ENCODE measurements at places on chromosomes 6 and 20.
A peak's percentile ranks its signal among the peaks of the same experiment; 100 is the strongest.

GRCh38 chr6:154469306-154469935 is 41.1 kb downstream of the CNKSR3 start:
- DNase-seq: no peak

DNA sequence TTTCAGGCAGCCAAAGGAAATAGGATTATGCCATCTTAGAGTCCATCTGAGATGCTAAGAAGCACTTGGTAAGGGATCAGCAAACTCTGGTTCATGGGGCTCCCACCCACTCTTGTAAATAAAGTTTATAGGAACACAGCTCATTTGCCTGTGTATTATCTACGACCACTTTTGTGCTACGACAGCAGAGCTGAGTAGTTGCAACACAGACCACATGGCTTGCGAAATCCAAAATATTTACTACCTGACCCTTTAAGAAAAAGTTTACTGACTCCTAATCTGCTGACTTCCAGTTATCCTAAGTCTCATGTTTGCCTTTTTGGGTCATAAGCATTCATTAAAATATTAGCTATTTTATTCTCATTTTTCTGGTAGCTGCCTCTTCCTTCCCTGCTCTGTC is 859.0 kb downstream of the QKI start:
- DNase-seq: no peak

GRCh38 chr20:51354191-51354768 is 188.2 kb downstream of the NFATC2 start:
- DNase-seq: peak; percentile 64

DNA sequence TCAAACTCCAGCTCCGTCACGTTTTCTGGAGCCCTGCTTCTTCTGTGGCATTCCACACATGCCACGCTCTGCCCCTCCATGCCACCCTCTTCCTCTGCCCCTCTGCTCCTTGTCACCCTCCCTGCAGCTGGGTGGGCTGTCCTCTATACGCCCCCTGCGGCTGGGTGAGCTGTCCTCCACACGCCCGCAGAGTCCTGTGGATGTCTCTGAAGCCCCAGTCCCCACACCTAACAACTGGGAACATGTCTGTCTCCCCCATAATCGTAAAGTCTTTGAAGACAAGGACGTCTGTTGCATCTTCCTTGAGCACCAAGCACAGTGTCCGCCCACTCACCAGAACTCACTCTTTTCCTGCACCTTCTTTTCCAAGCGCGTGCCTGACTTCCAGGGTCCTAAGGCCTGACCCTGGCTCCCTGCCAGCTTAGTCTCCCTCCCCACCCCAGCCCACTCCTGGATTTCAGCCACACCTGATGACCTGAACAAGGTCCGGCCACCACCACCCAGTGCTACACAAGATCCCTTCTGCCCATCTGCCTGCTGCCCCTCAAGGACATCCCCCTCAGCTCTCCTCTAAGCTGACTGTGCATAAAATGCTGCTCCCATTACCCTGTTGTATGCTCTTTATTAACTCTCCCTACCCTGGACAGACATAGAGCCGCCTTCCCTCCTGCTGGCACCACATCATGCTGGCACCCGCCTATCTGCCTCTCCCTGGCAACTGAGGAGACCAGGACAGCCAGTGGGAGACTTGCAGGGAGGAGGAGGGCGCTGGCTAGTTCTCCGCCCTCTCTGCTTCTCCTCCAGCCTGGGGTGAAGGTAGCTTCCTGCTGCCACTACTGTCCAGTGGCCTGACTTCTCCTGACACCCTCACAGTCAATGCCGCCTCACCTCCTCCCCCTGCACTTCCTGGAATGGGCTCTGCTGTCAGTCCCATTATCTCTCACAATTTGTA is 10.7 kb upstream of the PRR18 start:
- no peak for DNase-seq

GRCh38 chr6:15253203-15254022 is 7.5 kb downstream of the JARID2 start:
- DNase-seq: no peak

GRCh38 chr6:143164565-143165105 is 103.9 kb downstream of the AIG1 start:
- DNase-seq: no peak

- DNase-seq: no peak
Observed at GRCh38 chr20:49140411-49140810, 47.7 kb downstream of the STAU1 start.

DNA sequence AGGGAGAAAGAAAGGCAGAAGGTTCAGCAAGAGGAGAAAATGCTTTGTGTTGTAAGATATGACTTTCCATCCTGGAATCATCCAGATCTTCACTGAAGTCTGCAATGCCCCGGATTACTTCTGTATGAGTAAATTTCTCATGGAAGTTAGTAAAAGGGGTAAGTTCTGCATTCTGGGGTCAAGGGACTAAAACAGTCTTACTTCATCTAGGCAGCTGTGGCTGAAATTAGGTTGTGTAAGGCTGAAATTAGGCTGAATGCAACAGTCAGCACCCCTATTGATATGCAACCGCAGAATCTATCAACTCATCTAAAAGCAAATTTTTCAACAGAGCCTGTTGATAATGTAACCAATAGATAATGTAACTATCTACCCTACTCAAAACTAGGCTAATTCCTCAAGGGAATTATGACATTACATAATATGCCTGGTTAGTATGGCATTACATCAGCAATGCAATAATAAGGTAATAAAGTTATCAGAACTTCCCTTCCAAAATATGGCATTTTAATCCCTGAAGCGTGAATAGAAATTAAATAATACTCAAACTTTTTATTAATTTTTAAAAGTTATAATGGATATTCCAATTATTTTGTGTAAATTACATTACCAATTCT is 671.7 kb upstream of the CITED2 start:
- no peak for DNase-seq

GRCh38 chr6:136425793-136426192 is 124.4 kb downstream of the MAP7 start:
- no peak for DNase-seq
